Stimulated activated CD4-positive, alpha-beta T cell treated with anti-CD3 and anti-CD28 coated beads, Interleukin-1b, Interleukin-23, amount 100 ng/mL, for 4 hours (primary cell): ENCODE measurements at places on chromosomes 7 and 10.

GRCh38 chr7:73650524-73650923, 17.1 kb upstream of the VPS37D start:
- no peak for DNase-seq

GRCh38 chr10:43206391-43207235, 60.3 kb downstream of the RASGEF1A start:
- no peak for DNase-seq

GRCh38 chr7:8325067-8325466, 63.1 kb upstream of the ICA1 start:
- no peak for DNase-seq

DNA sequence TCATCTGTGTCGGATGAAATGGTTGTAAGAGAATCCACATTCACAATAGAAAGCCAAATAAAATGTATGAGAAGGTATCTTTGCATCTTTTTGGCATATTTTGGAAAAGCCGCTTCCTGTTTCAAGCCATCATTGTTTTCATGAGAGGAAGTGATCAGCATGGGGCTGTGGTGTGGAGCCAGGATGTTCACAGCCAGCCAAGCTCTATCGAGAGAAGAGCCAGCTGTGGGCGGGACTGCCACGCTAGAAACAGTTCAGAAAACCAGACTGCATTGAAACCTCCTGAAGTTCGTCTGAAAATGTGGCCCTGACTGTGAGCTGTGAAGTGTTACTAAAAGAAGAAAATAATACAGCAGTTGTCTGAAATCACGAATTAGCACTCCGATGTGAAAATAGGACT, 21.2 kb upstream of the NPS start:
- no peak for DNase-seq

DNA sequence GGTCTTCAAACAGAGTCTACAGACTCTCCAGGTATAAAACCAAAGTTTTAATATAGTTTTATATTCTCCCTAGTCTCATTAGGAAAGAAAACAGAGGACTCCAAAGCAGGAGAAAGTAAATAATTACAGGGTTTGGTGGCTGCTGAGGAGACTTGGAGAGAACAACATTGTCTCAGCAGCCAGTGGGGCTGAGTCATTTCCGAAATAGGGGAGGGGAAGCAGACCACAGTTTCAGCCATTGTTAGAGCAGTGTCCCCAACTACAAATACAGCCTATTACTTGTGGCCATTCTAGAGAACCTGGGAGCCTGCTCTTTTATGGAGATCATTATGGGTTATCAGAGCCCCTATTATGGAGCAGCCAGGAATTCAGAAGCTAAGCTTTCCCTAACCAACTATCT, 44.2 kb upstream of the A1CF start:
- no peak for DNase-seq

DNA sequence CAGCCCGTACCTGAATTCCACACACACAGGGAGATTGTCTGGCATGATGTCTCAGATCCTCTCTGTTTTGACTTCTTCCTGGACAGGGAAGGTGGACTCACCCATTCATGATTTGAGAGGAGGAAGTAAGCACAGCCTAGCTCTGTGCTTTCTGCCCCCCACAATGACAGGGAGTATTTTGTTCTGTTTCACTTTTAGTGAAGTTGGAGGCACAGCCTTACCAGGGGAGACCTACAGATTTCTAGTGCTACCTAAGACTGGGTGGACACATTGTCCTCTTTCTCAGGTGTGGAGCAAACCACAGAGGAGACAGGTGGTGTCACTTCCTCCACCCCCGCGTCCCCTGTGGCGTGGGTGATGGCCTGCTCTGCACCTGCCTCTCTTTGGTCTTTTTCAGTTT, 408.6 kb upstream of the PFKP start:
- no peak for DNase-seq

GRCh38 chr10:71059054-71059818, 153.1 kb upstream of the UNC5B start:
- DNase-seq, result no peak

DNA sequence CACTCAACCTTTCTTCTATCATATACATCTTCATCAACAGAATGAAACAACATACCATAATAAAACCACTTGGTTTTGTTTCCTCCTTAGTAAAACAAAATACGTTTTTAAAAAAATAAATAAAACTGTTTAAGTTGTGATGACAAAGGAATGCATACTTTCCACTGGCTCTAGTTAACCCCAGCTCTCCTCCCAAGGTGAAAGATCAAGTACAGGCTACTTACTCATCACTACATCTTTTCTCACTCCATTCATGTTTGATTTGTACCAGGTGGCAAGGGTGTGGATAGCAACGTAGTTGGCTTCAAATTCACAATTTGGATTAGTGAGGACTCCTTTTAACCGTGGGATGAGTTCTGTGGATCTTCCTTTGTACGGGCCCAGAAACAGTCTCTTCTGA, 14.7 kb downstream of the OGA start:
- no peak for DNase-seq

DNA sequence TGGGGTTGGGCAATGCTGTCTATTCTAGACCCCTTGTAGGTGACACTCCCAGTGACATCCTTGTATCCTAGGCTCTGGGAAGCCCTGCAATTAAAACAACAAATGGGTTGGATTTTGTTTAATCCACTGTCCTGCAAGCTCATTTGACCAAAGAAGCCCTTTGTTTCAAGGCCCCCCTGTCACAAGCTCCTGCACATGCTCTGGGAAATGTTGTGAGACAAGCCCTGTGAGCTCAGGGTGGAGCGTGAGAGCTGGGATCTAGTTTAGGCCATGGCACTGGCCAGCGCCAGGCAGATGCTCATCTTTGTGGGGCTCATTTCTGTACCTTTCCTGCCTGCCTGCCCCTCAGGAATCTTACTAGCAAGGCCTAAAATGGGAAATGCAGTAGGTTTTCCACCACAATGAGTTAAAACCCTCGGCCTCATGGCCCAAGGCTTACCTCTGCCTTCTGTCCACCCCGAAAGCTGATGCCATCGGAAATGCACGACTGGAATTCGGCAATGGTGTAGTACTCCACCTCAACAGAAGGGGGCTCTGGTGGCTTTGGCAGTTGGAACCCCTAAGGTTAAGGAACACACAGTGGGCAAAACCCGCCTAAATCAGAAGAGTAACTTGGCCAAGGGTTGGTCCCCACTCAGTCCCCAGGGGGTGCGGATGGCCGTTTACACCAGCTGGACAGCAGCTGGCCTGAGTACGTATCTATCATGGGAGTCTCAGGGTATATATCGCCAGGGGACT, 112.0 kb downstream of the NEURL1 start:
- DNase-seq, result peak; percentile 15

- DNase-seq, result no peak
Measured at GRCh38 chr10:75103881-75104686, 7.4 kb upstream of the SAMD8 start.

DNA sequence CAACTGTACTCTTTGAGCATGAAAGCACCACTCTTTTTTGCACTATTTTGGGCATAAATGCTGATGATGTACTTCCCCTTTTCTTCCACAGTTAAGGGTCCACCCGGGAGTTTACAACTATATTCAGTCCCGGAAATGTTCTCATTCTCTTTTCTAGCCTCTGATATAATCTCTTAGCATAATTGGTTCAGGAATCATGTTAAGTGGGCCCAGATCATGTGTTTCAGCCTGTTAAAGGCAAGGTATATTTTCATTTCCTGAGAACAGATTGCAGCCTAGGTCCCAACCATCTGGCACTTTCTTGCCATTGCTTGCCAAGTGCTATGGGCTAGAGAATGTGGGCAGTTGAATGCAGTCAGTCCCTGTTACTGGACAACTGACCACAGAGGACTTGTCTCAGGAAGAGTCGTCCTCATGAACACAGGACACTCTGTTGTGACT, 111.4 kb upstream of the GLCCI1 start:
- DNase-seq, result no peak

DNA sequence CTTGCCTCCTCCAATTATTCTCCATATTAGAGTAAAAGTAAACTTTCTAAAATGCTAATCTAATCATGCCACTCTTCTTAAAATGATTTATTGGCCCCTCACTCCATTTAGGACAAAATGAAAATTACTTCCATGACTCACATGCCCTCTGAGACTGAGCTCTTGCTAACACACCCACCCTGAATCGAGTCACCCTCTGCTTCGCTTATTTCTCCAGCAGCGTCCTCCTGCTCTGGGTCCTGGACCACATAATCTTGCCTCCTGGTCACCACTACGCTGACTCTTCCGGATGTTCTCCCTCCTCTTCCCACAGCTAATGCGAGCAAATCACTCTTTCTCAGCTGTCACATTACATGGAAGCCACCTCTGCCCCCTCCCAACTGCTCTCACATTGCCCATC, 384.0 kb upstream of the FZD8 start:
- DNase-seq, result no peak

DNA sequence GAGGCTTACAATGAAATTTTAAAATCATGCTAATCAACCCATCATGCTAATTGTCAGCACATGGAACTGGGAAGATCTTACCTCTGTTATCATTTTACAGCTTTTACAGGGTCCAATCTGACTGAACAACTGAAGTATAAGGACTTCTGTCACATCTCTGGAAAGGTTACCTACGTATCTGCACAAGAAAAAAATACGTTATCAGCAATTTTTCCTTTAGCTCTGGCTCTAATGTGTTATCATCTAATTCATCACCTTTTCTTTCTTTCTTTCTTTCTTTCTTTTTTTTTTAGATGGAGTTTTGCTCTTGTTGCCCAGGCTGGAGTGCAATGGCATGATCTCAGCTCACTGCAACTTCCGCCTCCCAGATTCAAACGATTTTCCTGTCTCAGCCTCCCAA, 8.7 kb downstream of the TIAL1 start:
- no peak for DNase-seq

GRCh38 chr7:18974803-18975202, 142.6 kb downstream of the TWIST1 start:
- DNase-seq, result no peak

DNA sequence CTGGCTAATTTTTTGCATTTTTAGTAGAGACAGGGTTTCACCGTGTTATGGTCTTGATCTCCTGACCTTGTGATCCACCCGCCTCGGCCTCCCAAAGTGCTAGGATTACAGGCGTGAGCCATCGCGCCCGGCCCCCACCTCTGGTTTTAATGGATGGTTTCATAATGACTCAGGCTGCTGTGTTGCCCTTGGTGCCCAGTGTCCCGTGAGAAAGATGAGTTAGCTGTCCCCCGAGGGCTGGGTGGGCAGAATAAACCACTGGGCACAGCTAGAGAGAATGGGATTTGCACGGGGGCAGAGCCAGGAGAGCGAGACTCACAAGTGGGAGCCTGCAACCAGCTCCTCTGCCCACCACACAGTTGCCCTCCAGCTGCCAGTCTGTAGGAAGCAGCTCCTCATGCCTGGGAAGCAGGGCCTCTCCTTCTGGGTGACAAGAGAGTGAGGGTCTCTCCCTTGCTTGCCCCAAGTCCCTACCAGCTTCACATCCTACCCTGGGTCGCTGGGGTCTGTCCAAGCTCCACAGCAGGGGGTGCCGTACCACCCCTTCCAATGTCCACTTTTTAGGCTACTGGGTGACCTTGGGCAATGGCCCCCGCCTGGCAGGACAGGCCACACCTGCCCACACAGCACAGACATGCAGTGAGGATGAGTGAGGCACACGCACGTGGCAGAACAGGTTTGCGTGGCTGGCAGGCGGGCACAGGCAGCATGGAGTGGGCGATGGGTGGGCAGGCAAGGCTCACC, 16.1 kb upstream of the NDST2 start:
- no peak for DNase-seq

GRCh38 chr10:75074711-75075445, 36.6 kb upstream of the SAMD8 start:
- no peak for DNase-seq

DNA sequence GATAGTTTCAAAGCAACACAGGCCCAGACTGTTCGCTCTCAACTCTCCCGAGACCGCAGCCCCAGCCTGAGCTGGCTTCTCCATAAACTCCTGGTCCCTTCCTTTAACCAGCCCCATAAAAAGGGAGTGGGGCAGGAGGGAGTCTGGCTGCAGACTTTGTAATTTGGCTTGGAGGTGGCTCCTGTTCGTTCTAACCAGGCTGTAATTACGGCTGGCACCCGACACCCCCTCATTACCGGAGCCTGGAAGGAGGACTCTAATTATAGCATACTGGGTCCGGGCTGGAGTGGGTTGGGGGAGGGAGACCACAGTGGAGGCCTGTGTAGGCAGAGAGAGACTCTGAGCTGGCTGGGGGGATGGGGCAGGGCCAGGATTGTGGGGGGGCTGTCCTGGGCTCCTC, 49.7 kb downstream of the UNC5B start:
- no peak for DNase-seq

DNA sequence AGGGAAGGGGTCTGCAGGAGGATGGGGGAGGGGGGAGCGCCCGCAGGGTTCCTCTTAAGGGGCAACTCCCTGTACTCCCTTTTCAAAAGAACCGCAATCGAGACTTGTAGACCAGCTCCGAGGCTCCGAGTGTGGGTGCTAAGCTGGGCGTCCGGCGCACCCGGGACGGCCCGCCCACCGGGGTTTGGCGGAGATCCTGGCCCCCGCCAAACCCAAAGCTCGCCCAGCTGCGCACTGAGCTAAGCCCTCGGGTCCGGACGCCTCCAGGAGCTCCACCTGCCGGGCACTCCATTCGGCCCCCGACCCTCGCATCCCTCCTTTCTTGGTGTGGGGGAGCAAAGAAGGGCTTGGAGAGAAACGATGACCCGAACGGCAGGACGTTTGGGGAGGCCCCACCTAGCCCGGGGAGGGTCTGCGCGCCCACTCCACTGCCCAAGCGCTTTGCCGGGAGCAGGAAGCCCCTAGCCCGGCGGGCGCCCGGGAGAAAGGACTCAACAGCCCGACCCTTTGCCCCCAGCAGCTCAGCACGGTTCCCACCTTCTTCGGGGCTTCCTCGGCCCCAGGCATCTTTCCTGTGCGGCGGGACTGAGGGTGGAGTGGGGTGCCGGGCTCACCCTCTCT, 651 bp downstream of the AFAP1L2 start:
- DNase-seq, result no peak

DNA sequence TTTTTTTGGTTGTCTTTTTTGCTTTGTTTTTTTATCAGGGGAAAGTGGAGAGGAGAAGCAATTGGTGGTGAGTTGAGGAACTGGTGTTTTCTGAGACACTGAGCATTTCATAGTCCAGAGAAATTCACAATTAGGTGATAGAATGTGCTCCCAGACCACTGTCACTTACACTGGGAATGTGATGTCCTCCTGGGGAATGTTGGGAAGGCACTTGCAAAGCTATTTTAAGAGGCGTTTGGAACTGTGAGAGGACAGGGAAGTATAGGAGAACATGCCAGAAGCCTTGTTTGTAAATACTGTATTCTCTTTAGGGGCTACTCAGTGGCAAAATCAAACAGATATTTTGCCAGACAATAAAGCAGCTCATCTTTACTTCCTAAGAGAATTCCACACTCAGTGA, 16.0 kb downstream of the CHRM2 start:
- DNase-seq, result no peak

DNA sequence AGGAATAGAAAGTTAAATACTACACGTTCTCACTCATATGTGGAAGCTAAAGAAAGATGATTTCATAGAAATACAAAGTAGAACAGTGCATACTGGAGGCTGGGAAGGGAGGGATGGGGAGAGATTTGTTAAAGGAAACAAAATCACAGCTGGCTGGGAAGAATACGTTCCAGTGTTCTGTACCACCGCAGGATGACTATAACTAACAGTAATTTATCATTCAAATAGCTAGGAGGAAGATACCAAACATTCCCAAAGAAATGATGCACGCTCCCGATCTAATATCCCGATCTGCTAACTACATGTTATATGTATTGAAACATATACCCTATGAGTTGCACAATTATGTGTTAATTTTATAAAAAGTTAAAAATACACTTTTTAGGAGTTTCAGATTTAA, 162.3 kb downstream of the ZMYND11 start:
- DNase-seq, result no peak

GRCh38 chr7:119256446-119257131, 1016.4 kb upstream of the KCND2 start:
- no peak for DNase-seq
